ENCODE measurements at places on chromosomes 4 and X.
A peak's percentile ranks its signal among the peaks of the same experiment; 100 is the strongest.

DNA sequence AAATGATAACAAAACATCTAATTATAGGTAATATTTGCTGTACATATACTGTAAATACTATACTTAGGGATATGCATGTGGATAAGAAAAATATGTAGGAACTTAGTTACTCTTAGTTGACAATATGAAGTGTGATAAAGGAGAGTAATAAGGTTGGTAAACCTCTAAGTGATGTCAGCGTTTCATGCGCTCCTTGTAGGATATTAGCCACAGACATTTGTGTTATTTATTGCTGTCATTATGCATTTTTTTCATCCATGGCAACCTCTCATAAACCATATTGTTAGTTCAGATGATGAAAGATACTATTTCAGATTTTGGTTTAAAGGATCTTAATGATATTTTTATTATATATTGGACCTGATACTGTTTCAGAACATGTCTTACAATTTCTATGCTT lies 298.1 kb upstream of the PITX2 start:
- H3K4me3 ChIP-seq = no peak overlapping the region
- no peaks in the 10 kb centered on the region for H3K36me3 ChIP-seq
- H3K27me3 ChIP-seq = no peaks in the 10 kb centered on the region
- DNase-seq = no peak
- no peaks in the 10 kb centered on the region for H3K4me1 ChIP-seq
- no peak overlapping the region for H3K27ac ChIP-seq

DNA sequence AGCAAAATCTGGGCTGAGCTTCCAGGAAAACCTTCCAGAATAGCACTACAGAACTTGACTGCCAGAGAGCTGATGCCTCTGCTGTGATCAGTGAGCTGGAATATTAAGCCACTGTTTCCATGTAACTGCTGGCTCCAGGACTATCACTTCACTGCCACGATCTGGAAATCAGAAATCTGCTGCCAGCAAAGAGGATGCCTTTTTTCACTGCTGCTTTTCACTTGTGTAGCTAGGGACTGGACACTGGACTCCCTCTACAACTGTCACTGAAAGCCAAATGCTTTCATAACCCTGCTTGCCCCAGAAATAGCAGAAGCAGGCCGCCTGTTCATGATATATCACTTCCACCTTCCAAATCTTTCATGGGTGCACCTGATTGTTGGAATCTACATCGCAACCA lies 9.4 kb upstream of the AP1S2 start:
- no peaks in the 10 kb centered on the region for H3K4me1 ChIP-seq
- no peaks in the 10 kb centered on the region for H3K27me3 ChIP-seq
- no peak overlapping the region for H3K4me3 ChIP-seq
- no peak overlapping the region for H3K27ac ChIP-seq
- no peaks in the 10 kb centered on the region for H3K36me3 ChIP-seq

- no peak for DNase-seq
- H3K27ac ChIP-seq = no peak overlapping the region
- H3K4me3 ChIP-seq = no peak overlapping the region
These were observed 359.7 kb downstream of the ADAM29 start for GRCh38 chr4:175277816-175278215.

- no peak overlapping the region for H3K27ac ChIP-seq
- H3K4me1 ChIP-seq = peaks cover 5% of the 10 kb centered on the region
- H3K27me3 ChIP-seq = no peaks in the 10 kb centered on the region
- H3K36me3 ChIP-seq = no peaks in the 10 kb centered on the region
These were observed 92.2 kb downstream of the STIM2 start for GRCh38 chr4:26952891-26953290.

GRCh38 chr4:104066533-104066932 lies 346.7 kb upstream of the TACR3 start:
- H3K27me3 ChIP-seq = no peaks in the 10 kb centered on the region
- no peak for DNase-seq
- H3K27ac ChIP-seq = no peak overlapping the region
- H3K4me1 ChIP-seq = no peaks in the 10 kb centered on the region

DNA sequence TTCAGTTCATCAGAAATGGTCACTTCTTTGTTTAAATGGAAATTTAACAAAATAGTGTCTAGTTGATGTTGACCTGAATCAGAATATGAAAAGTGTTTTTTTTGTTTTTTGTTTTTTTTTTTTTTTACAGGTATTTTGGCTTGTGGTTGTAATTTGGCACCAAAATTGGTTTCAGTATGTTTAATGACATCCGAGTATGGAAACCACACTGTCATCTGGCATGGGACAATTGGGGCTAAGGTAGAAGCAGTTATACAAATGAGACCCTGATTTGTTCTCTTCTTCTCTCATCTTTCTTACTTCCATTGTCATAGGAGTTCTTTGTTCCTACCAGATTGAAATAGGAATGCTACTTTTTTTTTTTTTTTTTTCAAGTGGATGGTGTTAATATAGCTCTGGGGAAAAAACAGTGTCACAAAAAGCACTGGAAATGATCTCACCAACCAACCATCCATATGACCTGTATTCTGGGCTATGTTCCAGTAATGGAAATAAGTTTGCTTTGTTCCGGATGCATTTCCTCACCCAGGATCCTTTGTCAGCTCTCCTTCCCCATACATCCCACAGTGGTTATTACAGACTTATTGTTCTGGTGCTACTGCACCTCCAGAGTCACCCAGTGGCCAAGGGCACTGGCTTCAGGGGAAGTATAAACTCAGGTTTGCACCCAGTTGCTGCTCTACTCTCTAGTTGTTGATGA lies 95.8 kb downstream of the ATXN3L start:
- H3K4me1 ChIP-seq = no peaks in the 10 kb centered on the region
- no peaks in the 10 kb centered on the region for H3K36me3 ChIP-seq
- H3K27me3 ChIP-seq = no peaks in the 10 kb centered on the region
- DNase-seq = no peak

- no peaks in the 10 kb centered on the region for H3K4me1 ChIP-seq
- H3K27ac ChIP-seq = no peak overlapping the region
- no peaks in the 10 kb centered on the region for H3K27me3 ChIP-seq
- H3K4me3 ChIP-seq = no peak overlapping the region
These were observed 34.8 kb downstream of the ZNF185 start for GRCh38 chrX:152932598-152933175.

GRCh38 chr4:18882468-18882867 lies 860.9 kb upstream of the LCORL start:
- H3K36me3 ChIP-seq = no peaks in the 10 kb centered on the region
- no peaks in the 10 kb centered on the region for H3K27me3 ChIP-seq
- H3K4me1 ChIP-seq = no peaks in the 10 kb centered on the region
- no peak for DNase-seq
- no peak overlapping the region for H3K27ac ChIP-seq

GRCh38 chrX:113833096-113834055 lies 750.5 kb upstream of the HTR2C start:
- H3K36me3 ChIP-seq = no peaks in the 10 kb centered on the region
- no peak overlapping the region for H3K4me3 ChIP-seq
- no peaks in the 10 kb centered on the region for H3K27me3 ChIP-seq
- no peak overlapping the region for H3K27ac ChIP-seq

DNA sequence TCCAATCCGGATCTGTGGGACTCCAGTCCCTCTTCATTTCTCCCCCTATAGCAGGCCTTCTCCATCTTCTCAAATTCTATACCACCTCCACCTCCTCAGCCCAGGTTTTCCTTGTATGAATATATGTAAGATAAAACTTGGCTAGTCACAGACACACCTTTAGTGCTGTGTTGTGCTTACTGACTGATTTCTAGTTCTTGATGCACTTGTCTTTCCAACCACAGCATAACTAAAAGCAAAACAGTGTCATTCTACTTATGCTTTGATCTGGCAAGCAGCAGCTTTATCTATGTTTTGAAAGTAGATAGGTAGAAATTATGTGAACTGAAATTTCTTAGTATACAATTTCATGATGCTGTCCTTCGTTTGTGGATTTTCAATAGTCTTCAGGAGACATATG lies 47.5 kb downstream of the CCNI start:
- no peak for DNase-seq
- H3K4me1 ChIP-seq = peaks cover 3% of the 10 kb centered on the region
- H3K36me3 ChIP-seq = no peaks in the 10 kb centered on the region
- no peaks in the 10 kb centered on the region for H3K27me3 ChIP-seq
- H3K27ac ChIP-seq = no peak overlapping the region
- no peak overlapping the region for H3K4me3 ChIP-seq

GRCh38 chrX:153494541-153495361 lies at the start of gene BGN:
Gene BGN (plus strand): TSS chrX:153494980. CDS start chrX:153504632, 9,652 bp downstream.
- H3K4me1 ChIP-seq = no peaks in the 10 kb centered on the region
- peak; percentile 62 for DNase-seq
- H3K27me3 ChIP-seq = no peaks in the 10 kb centered on the region
- no peak within 1 kb of the TSS for H3K27ac ChIP-seq
- H3K4me3 ChIP-seq = peak within 1 kb of the TSS; percentile 7
- no peaks in the 10 kb centered on the region for H3K36me3 ChIP-seq

- no peaks in the 10 kb centered on the region for H3K27me3 ChIP-seq
- H3K27ac ChIP-seq = no peak overlapping the region
- no peaks in the 10 kb centered on the region for H3K36me3 ChIP-seq
- DNase-seq = no peak
- H3K4me3 ChIP-seq = no peak overlapping the region
These were observed 157.1 kb downstream of the PDGFRA start for GRCh38 chr4:54386042-54386669.

GRCh38 chrX:67604979-67605703 lies 61.3 kb downstream of the AR start:
- H3K27ac ChIP-seq = no peak overlapping the region
- no peaks in the 10 kb centered on the region for H3K36me3 ChIP-seq
- no peaks in the 10 kb centered on the region for H3K4me1 ChIP-seq
- no peaks in the 10 kb centered on the region for H3K27me3 ChIP-seq
- DNase-seq = no peak

GRCh38 chrX:85108165-85108564 lies 104.5 kb downstream of the APOOL start:
- H3K36me3 ChIP-seq = no peaks in the 10 kb centered on the region
- no peaks in the 10 kb centered on the region for H3K4me1 ChIP-seq

DNA sequence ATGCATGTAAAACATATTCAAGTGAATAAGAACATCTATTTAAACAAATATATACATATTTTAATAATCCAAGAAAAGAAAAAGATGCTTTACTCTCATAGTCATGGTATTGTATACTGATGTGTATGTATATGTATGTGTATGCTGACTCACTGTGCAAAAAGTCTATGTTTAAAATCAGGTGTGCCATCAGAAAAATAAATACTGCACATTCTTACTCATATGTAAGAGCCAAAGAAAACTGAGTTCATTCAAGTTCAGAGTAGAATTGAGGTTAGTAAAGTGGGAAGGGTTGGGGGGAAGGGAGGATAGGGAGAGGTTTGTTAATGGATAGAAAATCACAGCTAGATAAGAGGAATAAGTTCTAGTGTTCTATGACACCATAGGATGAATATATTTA lies 403.9 kb upstream of the SMIM31 start:
- no peaks in the 10 kb centered on the region for H3K27me3 ChIP-seq
- H3K36me3 ChIP-seq = no peaks in the 10 kb centered on the region
- no peak overlapping the region for H3K4me3 ChIP-seq
- no peaks in the 10 kb centered on the region for H3K4me1 ChIP-seq
- no peak for DNase-seq
- no peak overlapping the region for H3K27ac ChIP-seq

GRCh38 chr4:1825326-1825725 lies 30.6 kb downstream of the LETM1 start:
- H3K4me3 ChIP-seq = no peak overlapping the region
- no peaks in the 10 kb centered on the region for H3K4me1 ChIP-seq
- no peaks in the 10 kb centered on the region for H3K27me3 ChIP-seq
- no peak overlapping the region for H3K27ac ChIP-seq
- no peak for DNase-seq
- H3K36me3 ChIP-seq = no peaks in the 10 kb centered on the region

- H3K4me1 ChIP-seq = no peaks in the 10 kb centered on the region
- no peaks in the 10 kb centered on the region for H3K27me3 ChIP-seq
- no peak overlapping the region for H3K27ac ChIP-seq
- no peak for DNase-seq
These were observed 101.2 kb downstream of the SHROOM4 start for GRCh38 chrX:50712777-50713176.

- H3K27ac ChIP-seq = no peak overlapping the region
- H3K27me3 ChIP-seq = no peaks in the 10 kb centered on the region
- peaks cover 5% of the 10 kb centered on the region for H3K4me1 ChIP-seq
- no peaks in the 10 kb centered on the region for H3K36me3 ChIP-seq
- H3K4me3 ChIP-seq = no peak overlapping the region
- no peak for DNase-seq
These were observed 84.8 kb upstream of the TFDP3 start for GRCh38 chrX:133302775-133303445.

GRCh38 chr4:122742933-122743829 lies 10.7 kb downstream of the BBS12 start:
- H3K36me3 ChIP-seq = no peaks in the 10 kb centered on the region
- H3K4me1 ChIP-seq = no peaks in the 10 kb centered on the region
- no peaks in the 10 kb centered on the region for H3K27me3 ChIP-seq
- DNase-seq = no peak
- H3K27ac ChIP-seq = no peak overlapping the region

DNA sequence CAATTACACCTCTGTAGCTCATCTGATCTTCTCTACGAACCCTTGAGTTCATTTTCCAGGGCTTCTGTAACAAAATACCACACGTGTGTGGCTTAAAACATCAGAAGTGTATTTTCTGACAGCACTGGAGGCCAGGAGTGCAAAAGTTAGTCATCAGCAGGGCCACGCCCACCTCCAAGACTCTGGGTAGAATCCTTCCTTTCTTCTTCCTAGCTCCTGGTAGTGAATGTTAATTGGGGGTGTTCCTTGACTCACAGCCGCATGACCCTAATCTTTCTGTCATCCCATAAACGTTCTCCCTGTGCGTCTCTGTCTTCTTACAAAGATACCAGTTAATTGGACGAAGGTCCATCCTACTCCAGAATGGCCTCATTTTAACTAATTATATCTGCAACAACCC lies 115.0 kb downstream of the TRIML1 start:
- no peak overlapping the region for H3K4me3 ChIP-seq
- no peaks in the 10 kb centered on the region for H3K4me1 ChIP-seq
- DNase-seq = no peak
- H3K36me3 ChIP-seq = no peaks in the 10 kb centered on the region
- no peak overlapping the region for H3K27ac ChIP-seq

DNA sequence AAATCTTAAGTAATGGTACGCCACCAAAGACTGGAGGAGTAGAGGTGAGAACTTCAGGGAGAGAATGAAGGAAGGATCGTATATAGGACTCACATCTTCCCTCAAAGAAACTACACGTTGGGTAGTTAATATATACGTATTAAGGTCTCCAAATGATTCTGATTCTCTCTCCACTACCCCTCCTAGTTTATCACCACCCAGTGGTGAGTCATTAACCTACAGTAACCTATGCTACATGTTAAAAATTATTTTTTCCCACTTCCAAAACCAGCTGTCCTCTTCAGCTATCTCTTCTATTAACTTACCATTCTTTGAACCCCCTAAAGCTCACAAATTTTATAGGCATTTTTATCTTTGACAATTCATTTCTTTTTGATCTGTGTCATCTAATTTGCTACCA lies 69.7 kb downstream of the RPS6KA6 start:
- H3K4me1 ChIP-seq = no peaks in the 10 kb centered on the region
- H3K4me3 ChIP-seq = no peak overlapping the region
- no peak for DNase-seq
- H3K27ac ChIP-seq = no peak overlapping the region
